A549 treated with CORT108297 at 1 μM for 4 hours (cell line): ENCODE measurements at places on chromosomes 7 and 10. TPM values are rescaled to one million over a fixed set of nuclear protein-coding genes. Genes with fewer than 3 reads are reported as not detected.

OIT3 gene
- 0.05 to 0.07 TPM (median 0.06 TPM) in 3 of 5 replicates, not detected in the others for total RNA-seq

CCL26 gene
- 8.2 to 11.2 TPM (median 8.8 TPM) in 5 replicates for total RNA-seq

NXPH1 gene
- total RNA-seq: not detected in 5 replicates

GIMAP8 gene
- total RNA-seq: not detected in 5 replicates

ODAD2 gene
- total RNA-seq: 0.02 to 0.13 TPM (median 0.03 TPM) in 3 of 5 replicates, not detected in the others

SPDYE16 gene
- total RNA-seq: 0.03 to 0.14 TPM (median 0.05 TPM) in 3 of 5 replicates, not detected in the others
